ENCODE measurements at places on chromosomes 3 and 15.

DNA sequence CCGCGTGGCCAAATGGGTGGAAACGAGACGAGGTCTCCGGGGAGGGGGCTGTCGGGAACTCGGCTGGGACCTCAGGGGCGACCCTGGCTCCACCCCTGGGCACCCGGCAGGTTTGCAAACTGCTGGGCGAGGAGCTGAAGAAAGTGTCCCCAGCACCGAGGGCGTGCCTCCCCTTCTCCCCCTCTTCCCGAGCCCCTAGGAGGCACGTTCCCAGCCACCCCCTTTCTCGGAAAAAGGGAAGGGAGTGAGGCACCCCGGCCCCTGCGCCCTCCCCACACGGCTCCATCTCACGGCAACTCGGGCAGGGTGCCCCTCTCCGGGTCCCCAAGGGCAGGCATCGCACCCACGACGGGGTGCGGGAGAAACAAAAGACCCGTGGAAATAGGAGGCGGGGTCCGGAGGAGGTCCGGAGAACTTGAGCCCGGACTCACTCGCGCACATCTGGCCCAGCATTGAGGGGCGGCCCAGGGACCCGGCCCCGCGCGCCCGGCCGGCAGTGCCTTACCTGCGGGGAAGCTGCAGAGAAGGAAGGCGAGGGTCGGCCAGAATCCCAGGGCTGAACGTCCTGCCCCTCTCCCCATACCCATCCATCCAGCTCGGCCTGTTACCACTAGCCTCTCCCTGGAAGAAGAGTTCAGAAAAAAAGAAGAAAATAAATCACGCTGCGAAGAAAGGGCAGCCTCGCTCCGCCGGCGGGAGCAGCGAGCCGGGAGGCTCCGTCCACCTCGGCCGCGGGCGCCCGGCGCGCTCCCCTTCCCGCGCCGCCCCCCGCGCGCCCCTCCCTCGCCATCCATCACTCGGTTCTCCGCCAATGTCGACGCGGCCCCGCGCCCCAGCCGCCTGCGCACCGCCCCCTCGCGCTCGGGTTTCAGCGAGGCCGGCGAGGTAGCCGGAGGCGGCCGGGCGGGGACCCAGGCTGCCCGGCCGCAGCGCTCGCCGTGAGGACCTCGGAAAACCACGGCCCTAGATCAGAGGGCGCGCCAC is 16.3 kb downstream of the RGMA start:
- DNase-seq = peak; percentile 83

GRCh38 chr3:27471923-27472550 is 12.1 kb downstream of the SLC4A7 start:
- no peak for DNase-seq

DNA sequence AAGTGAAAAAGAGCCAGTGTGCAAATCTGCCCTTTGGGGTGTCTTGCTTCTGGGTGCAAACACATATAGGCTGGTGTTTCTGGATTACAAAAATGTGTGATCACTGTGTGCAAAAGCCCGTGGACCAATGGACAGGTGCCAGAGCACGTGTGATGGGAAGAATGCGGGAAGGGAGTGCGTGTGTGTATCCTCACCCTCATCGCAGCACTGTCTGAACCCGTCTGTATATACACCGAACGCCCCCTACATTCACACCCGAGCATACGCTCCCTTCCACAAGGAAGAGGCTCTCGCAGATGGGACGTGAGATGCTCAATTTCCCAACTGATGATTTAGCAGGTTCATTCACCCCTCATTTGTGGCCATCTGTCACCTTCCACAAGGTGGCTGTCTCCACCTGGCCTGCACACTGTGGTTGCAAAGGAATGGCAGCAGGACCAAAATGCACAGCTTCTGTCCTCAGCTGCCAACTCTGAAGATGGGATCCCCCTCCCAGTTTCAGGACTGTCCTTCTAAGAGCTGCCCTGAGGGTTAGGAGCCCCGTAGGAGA is 19.4 kb upstream of the SLC6A1 start:
- DNase-seq = no peak

GRCh38 chr15:35746121-35746520 is 200.2 kb upstream of the DPH6 start:
- DNase-seq = peak; percentile 11

- no peak for DNase-seq
These were observed 35.0 kb upstream of the TNFAIP8L3 start for GRCh38 chr15:51129535-51130188.

GRCh38 chr3:143668385-143668784 is 179.9 kb downstream of the SLC9A9 start:
- no peak for DNase-seq

DNA sequence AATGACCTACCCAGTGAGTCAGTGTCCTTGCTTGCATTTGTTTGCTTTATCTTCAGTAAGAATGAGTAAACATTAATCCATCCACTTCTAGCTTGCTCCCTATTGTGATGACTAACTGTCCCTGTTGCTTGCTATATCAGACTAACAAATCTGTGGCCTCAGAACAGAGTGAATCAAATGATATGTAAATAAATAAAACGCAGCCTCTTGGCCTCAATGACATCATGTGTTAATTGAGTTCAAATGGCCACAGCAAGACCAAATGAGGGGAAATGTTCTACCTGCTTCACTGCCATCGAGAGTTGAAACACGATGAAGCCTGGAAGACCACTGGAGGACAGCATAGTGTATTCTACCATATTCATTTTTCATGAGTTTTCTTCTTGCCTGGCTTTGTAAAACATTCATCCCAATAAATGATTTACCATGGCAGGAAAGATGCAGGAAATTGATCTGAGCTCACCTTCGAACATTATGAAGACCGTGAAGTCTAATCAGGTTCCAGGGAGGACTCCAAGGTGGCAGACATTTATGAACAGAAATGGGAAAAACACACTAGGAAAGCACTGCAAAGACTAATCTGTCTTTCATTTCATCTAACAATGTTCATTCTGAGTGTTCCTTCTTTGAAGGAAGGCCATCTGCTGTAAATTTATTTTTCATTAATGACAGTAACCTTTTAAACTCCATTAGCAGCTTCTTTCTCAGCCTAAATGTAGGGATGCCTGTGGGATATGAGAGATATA is 1144.5 kb downstream of the TUSC7 start:
- peak; percentile 49 for DNase-seq

- DNase-seq = peak; percentile 57
These were observed 77.6 kb downstream of the CMSS1 start for GRCh38 chr3:99895131-99895696.

DNA sequence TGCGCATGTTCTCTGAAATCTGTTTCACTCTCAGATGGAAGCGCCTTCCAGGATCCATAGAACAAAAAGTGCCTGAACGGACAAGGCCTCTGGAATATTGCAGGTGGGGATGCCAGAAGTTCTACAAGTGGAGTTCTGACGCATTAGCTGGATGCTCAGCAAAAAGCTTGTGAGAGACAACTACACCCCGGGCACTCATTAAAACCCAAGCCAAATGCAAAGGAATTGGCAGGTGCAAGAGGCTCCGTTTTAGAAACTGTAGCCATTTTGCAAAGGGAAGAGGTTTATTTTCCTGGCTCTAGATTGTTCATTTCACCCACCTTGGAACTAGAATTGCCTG is 35.2 kb upstream of the SLC24A5 start:
- no peak for DNase-seq

All from fibroblast of skin of back (primary cell).